ENCODE measurements at places on chromosomes 2 and 18.

DNA sequence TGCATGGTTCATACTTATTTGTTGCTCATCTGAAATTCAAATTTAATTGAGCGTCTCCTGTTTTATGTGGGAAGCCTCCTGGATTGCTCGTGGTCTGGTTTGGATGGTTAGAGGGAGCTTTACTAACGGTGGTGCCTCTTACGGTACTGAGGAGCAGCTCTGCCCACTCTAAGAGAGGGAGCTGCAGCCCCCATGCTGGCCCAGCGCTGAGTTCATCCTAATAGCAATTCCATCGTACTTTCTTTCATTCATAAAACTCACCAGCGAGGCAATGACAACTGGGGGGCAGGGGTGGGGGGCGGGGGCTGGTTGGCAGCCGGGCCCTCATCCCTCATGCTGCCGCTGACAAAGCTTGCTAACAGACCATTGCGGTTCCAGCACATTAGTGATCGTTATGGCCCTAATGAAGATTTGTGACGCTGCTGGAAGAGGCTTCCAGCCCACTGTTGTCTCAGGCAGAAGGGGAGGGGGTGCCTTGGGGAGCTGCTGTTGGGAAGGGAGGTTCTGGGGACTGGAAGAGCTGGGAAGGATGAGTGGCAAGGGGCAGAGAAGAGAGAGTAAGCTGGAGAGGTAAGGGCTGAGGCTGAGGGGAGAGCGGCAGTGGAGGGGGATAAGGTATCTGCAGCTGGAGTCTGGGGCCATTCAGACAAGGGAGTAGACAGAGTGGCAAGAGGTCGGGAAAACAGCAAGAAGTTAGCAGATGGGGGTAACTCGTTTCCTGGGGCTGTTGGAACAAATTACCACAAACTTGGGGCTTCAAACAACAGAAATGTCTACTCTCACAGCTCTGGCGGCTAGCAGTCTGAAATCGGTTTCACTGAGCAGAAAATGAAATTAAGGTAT lies 238.1 kb downstream of the LPIN1 start:
- no peak for DNase-seq

DNA sequence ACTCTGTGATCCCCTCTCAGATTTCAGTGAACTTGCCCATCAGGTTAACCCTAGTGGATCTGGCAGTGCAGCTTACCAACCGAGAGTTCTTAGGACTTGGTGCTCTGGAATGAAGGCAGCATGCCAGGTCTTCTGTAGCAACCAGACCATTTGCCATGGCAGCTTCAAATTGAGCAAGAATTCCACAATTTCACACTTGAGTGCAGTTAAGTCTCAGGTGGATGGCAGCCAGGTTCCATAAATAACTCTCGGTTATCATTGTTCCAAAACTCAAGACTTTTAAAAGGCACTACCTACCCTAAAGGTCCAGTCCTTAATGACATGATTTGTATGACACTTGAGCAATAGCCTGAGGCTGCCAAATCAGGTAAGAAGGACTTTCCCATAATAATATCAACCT lies 48.1 kb downstream of the GALNT3 start:
- DNase-seq = no peak

DNA sequence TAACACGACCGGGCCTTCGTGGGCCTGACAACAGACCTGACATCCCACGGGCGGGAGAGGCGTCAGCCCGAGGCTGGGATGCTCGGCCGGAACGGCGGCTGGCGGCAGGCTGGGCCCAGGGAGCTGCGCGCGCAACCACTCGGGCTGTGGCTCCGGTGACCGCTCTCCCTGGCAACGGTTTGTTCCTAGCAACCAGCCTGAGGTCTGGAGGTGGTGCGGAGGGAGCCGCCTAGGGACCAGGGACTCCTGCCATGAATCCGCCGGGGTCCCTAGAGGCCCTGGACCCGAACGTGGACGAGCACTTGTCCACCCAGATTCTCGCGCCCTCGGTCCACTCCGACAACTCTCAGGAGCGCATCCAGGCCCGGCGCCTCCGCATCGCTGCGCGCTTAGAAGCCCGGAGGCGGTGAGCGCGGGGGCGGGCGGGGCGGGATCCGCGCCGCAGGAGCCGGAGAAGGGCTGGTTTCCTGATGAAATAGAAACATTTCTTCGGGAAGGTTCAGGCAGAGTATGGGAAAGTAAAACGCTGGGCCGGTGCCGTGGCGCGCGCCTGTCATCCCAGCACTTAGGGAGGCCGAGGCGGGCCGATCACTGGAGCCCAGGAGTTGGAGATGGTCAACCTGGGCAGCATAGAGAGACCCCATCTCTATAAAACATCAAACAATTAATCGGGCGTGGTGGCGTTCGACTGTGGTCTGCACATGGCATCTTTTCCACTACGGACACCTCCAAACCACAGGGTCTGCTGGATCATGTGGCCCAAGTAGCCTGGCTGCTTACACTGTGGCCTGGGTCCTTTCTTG lies at the start of gene DRC1:
Gene DRC1 (plus strand): TSS at position 182 of the 803 bp plus-strand sequence. CDS start 70 bp downstream, at position 252.
- peak; percentile 62 for DNase-seq

GRCh38 chr2:119117408-119117807 lies 41.1 kb downstream of the C1QL2 start:
- no peak for DNase-seq

GRCh38 chr2:70541481-70542020 lies 12.1 kb downstream of the TGFA start:
- peak; percentile 54 for DNase-seq

GRCh38 chr2:66344087-66344663 lies 90.8 kb upstream of the MEIS1 start:
- DNase-seq = no peak

- no peak for DNase-seq
Observed at GRCh38 chr2:16252251-16252650, 311.9 kb downstream of the MYCN start.

- no peak for DNase-seq
Observed at GRCh38 chr2:238523158-238524110, 96.7 kb downstream of the ASB1 start.

DNA sequence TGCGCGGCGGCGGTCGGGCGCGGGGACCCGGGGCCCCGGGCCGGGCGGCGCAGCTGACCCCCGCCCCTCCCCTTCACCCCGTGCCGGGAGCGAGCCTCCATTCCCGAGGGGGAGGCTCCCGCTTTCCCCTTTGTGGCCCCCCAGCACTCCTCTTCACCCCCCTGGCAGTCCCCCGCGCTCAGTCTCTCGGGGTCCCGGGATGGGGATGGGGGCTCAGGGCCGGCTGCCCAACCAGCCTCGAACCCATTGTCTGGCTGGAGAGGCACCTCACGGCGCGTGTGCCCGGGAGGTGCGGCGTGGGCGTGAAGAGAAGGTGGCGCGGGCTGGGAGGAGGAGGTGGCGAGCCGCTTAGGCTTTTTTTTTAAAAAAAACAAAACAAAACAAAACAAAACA lies 748 bp downstream of the FMNL2 start:
- no peak for DNase-seq

DNA sequence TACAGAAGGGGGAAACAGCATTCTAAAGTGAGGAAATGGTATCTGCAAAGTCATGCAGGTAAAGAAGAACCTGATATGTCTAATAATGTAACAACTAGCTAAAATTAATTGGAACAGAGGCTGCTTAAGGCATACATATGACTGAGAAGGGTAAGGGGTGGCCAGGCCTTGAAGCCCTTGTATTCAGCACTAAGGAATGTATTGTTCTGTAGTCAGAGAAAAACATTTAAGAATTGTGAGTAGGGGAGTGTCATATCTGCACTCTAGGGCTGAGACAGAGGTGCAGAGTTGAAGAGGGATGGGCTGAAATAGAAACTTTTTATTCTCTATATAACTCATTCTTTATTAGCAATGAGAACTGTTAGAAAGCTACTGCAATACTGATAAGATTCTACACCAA lies 145.5 kb upstream of the CHAC2 start:
- DNase-seq = no peak

Data from occipital lobe (tissue), 3 donors.